Stimulated activated CD4-positive, alpha-beta T cell treated with anti-CD3 and anti-CD28 coated beads, TNF-alpha, amount 100 ng/mL, for 24 hours (primary cell): ENCODE measurements at places on chromosomes 11 and 22.

- no peak for DNase-seq
Observed at GRCh38 chr11:62497132-62497801, 49.3 kb downstream of the AHNAK start.

GRCh38 chr11:29309992-29310391, 706.8 kb downstream of the KCNA4 start:
- no peak for DNase-seq

GRCh38 chr11:129354691-129355090, 21.0 kb upstream of the BARX2 start:
- DNase-seq, result no peak

GRCh38 chr22:45942787-45943493, 34.0 kb downstream of the WNT7B start:
- DNase-seq, result no peak
